ENCODE measurements at places on chromosomes 7 and 10. TPM values are rescaled to one million over a fixed set of nuclear protein-coding genes. Genes with fewer than 3 reads are reported as not detected.

Gene GAD2
- not detected for total RNA-seq

Gene CTTNBP2
- total RNA-seq: 0.26 TPM

Gene KIF11
- 1.3 TPM for total RNA-seq

Gene ZNF117
- 20.4 TPM for total RNA-seq

Gene BHLHA15
- total RNA-seq: 2.3 TPM

Gene PRLHR
- total RNA-seq: not detected

Gene ADRA2A
- not detected for total RNA-seq

Gene SKIDA1
- total RNA-seq: under 0.01 TPM

Gene MCU
- total RNA-seq: 39.4 TPM

Gene ZPBP
- total RNA-seq: not detected

Gene GRK5
- 1.5 TPM for total RNA-seq

Gene AUTS2
- 9.5 TPM for total RNA-seq

Gene CYP2E1
- total RNA-seq: under 0.01 TPM

- DNase-seq: no peak
Observed at GRCh38 chr7:67549126-67549525, 552.5 kb downstream of the TYW1 start.

GRCh38 chr10:1598393-1599153 lies 138.8 kb downstream of the ADARB2 start:
- no peak for DNase-seq

GRCh38 chr7:13770305-13770704 lies 219.2 kb downstream of the ETV1 start:
- no peak for DNase-seq

- DNase-seq: no peak
Observed at GRCh38 chr10:45557275-45557905, 115.2 kb downstream of the ZFAND4 start.

GRCh38 chr7:2048531-2048930 lies 184.2 kb downstream of the MAD1L1 start:
- DNase-seq: no peak

- peak; percentile 88 for DNase-seq
Observed at GRCh38 chr10:30219971-30220751, 128.9 kb downstream of the MTPAP start.

GRCh38 chr7:29884399-29885272 lies 78.3 kb downstream of the WIPF3 start:
- peak; percentile 48 for DNase-seq

GRCh38 chr7:151248346-151249033 lies at the start of gene SMARCD3:
TSS of gene SMARCD3 (minus strand) at chr7:151248694. CDS start at chr7:151248562, 132 bp downstream.
- DNase-seq: no peak

DNA sequence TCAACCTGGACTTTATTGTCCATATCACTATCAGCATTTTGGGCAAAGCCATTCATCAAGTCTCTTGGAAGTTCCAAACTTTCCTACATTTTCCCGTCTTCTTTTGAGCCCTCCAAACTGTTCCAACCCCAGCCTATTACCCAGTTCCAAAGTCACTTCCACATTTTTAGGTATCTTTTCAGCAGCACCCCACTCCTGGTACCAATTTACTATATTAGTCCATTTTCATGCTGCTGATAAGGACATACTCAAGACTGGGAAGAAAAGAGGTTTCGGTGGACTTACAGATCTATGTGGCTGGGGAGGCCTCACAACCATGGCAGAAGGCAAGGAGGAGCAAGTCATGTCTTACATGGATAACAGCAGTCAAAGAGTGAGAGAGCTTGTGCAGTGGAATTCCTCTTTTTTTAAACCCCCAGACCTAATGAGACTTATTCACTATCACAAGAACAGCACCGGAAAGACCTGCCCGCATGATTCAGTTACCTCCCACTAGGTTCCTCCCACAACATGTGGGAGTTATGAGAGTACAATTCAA lies 50.2 kb downstream of the NRF1 start:
- DNase-seq: no peak

- DNase-seq: no peak
Observed at GRCh38 chr10:103548581-103549348, 55.3 kb downstream of the NEURL1 start.

GRCh38 chr7:83697804-83698530 lies 49.0 kb upstream of the SEMA3E start:
- DNase-seq: no peak

- DNase-seq: no peak
Observed at GRCh38 chr10:76983624-76984023, 654.0 kb downstream of the KCNMA1 start.

DNA sequence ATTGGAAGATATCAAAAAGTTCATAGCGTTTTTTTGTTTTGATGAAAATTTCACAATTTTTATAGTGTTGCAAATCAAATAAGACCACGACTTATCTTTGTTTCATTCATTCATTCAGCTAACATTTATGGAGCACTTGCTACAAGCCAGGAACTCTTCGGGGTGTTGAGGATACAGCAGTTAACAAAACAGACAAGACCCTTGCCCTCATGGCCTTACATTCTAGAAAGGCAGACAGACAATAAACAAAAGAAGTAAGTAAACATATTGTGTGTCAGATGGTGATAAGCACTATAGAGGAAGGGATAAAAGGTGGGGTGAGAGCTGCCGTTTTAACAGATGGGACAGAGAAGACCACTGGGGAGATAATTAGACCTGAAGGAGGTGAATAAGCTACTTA lies 41.6 kb upstream of the GSAP start:
- DNase-seq: no peak

DNA sequence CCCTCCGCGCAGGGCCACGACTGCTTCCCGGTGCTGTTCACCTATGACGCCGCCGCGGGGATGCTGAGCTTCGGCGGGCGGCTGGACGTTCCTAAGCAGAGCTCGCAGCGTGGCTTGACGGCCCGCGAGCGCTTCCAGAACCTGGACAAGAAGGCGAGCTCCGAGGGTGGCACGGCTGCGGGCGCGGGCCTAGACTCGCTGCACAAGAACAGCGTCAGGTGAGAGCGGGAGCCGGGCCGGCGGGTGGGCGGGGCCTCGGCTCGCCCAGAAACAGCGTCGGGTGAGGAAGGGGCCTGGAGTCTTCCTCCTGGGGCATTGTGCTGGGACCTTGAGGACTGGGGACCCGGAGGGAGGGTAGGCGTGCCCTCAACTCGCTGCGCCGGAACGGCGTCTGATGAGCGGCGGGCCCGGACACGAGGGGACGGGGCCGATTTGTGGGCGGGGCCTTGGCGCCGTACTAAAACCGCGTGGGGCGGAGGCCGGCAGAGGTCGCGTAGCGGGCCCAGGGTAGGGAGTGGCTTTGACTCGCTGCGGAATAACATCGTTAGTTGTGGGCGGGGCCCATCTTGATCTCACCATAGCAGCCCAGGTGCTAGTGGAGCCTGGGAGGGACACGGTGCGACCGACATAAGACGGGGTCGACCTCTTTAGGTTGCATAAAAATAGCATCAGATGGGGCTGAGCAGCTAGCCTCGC lies 15.6 kb downstream of the PDAP1 start:
- peak; percentile 65 for DNase-seq

DNA sequence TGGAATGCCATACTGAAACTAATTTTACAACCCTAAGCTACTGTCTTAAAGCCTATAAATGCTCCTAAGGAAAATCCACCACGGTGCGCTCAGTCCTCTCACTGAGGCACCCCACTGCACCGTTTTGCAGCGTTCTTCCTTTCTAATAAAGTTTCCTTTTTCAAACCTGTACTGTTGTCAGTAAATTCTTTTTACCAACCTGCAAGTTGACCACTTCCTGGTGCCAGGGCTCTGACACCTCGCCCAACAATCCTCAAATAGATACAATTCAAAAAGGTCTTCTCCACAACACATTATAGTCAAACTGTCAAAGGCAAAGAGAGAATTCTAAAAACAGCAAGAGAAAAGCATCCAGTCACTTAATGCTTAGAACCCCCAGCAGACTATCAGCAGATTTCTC lies 42.8 kb downstream of the HERPUD2 start:
- DNase-seq: no peak

- DNase-seq: peak; percentile 78
Observed at GRCh38 chr10:3828404-3829155, 43.6 kb upstream of the KLF6 start.

DNA sequence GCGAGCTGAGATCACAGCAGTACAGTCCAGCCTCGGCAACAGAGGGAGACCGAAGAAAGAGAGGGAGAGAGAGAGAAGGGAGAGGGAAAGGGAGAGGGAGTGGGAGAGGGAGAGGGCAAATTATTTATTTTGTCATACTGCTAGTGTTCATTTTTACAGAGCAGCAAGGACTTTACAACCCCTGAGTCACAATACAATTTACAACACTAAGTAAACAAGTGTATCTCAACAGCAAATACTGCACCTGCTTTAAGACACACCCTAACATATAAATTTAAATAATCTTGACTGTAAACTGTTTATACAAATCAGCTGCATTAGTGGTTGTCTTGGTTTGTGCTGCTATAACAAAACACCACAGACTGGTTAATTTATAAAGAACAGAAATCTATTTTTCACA lies 27.2 kb downstream of the HTR5A start:
- no peak for DNase-seq

DNA sequence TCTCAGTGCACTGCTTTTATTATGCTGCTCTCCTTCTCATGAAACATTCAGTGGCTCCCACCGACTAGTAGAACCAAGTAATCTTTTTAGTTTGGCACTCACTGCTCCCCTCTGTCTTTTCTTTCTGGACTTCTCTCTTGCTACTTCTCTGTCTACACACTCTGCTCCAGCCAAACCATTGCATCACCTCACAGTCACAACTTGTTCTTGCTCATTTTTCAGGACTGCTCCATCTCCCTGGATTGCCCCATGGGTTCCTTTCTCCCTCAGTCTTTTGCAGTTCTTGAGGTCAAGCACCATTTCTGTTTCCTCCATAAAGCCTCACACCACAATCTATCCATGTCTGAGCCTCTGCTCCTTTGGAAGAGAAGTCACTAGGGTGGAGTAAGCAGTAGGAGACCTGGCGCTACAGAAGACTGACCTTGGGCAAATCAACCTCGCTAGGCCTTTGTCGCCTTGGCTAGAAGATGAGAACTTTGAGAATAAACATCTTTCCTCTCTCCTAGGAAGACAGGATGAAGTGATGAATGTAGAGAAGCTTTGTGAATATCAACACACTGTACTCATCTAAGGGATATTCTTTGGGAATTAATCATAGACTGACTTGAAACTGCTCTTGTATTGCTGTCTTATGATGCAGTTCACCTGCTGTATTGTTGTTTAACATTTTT lies 186.2 kb downstream of the LRMDA start:
- no peak for DNase-seq

DNA sequence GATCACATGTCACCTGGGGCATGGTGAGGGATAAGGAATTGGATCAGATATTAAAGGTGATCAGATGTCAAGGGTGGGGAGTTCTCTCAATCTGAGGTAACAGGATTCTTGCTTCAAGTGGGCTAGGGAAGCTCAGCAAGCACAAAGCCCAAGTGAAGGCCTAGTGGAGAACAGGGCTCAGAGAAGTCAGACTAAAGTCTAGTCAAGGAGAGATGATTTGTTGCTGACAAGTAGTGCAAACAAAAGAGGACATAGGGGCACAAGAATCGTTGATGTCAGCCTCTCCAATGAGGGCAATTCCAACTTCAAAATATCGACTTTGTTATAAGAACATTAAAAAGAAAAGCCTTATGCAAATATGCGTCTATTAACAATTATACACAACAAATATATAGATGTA lies 852.8 kb upstream of the CELF2 start:
- no peak for DNase-seq

DNA sequence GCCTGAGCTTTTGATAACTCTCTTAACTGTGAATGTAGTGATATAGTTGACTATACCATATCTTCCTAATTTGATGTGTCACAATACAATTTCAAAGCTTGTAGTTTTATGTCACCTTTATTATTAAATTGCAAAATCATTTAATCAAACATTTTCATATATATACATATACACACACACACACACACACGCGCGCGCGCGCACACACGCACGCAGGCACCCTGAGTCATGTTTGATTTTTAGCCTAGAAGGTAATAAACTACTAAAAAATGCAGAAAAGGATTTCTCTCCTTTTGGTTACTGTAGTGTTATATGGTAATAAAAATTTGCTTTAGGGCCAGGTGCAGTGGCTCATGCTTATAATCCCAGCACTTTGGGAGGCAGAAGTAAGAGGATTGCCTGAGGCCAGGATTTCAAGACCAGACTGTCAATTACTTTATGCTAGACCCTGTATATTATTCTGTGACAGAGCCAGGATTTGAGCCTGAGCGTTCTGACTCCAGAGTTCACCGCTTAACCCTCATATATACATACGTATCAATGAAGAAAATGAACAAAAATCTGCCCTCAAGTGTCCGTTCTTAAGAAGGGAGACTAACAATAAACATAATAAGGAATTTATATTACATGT lies 89.6 kb downstream of the PODXL start:
- no peak for DNase-seq

DNA sequence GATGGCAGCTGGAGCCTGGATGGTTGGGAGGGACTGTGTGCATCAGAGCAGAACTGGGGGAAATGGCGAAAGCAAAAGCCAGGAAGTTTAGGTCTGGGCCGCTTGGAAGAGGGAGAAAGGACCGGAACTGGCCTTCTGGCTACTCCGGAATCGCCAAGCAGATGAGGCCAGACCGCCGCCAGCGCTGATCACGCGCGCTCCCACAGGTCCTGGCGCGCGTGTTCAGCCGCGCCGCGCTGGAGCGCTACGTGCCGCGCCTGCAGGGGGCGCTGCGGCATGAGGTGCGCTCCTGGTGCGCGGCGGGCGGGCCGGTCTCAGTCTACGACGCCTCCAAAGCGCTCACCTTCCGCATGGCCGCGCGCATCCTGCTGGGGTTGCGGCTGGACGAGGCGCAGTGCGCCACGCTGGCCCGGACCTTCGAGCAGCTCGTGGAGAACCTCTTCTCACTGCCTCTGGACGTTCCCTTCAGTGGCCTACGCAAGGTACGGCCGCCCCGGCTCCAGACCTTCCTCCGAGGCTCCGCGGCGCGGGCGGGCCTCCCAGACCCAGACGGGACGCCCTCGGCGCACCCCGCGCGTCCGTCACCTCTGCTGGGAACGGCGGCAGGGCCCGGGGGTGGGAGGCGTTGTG lies 2.0 kb downstream of the CYP26C1 start:
- no peak for DNase-seq

DNA sequence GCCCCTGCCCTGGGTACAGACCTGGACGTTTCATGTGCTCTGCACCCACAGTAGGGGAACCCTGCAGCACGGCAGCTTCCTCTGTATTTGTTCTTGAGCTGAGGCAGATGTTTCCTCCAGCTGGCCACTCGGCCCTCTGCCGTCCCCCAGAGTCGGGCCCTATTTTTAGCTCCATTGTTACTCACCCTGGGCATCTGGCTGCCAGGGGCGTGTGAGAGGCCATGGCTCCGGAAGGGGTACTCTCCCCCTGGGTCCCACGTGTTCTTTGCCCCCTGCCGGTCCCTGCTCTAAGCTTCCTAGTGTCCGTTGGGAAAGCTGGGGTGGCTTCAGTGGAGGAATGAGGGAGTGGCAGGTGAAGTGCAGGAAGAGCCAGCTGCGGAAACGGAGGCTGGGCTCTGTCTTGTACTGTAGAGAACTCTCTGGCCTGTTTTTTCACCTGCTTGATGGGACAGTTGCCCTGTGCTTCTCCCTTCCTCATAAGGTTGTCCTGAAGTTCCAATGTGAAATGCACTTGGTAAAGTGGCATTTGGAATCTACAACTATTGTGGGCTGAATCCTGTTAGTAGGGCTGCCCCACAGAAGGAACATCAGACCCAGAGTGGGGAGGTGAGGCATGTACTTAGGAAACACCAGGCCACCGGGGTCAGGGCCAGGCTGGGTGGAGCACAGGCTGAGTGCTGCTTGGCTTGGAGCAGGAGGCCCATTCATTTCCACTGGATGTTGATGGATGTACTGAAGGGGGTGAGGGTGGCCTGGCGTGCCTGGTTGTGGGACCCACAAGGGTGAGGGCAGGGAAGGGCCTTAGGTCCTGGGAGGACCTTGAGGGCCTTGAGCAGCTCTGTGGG lies 30.6 kb downstream of the PALD1 start:
- no peak for DNase-seq

GRCh38 chr10:74821501-74821900 lies 4.9 kb upstream of the KAT6B start:
- no peak for DNase-seq
